ENCODE measurements at places on chromosomes 6 and 20.
A peak's percentile ranks its signal among the peaks of the same experiment; 100 is the strongest.

- no peak for DNase-seq
These were observed 72.8 kb downstream of the CAP2 start for GRCh38 chr6:17466147-17466546.

DNA sequence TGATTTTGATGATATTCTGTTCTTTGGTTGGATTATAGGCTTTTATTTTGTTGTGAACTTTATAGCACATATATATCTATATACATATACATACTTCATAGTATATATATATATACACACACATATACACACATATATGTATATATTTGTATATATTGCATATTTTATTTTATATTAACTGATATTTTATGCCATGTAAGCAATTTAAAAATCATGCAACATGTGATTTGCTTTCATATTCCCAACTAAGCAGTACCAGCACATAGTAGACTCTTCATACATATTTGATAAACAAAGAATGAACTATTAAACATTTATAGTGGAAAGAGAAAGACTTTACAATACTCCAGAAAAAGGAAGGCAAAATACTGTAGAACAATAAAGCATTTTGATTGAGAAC is 679.2 kb downstream of the TENT5A start:
- DNase-seq, result no peak

DNA sequence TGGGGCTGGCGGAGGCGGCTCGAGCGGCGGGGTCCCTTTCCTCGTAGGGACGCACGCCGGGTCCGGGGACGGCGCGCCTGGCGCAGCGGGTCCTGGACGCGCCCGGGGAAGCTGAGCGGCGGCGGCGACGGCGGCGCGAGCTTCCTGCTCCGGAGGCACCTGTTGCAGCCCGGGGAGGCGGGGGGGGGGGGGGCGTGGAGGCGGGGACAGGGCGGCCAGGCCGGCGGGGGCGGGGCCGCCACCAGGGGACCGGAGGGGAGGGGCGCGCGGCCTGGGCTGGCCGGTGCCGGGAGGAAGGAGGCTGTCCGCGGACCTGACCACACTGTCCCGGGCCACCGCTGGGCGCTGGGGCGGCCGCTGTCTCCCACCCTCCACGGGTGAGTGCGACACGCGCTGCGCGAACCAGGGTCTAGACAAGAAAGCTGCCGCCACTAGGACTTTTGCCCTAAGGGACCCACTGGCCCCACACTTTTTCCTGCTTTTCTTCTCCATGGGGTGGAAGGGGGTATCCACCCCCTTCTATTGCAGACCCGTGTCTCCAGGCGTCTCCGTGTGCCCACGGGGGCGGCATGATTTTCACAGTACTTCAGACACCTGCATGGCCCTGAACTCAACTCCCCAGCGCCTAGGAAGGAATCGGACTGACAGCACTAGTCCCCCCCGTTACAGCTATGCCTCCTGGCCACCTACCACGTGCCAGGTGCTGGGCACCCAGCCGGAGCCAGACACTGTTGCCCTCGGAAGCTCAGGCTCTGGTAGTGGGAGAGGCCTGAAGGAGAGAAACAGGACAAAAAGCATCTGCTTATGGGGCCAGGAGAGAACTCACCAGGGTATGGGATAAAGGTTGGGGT is at the start of gene NFATC2:
Gene NFATC2 (minus strand): TSS at position 149 of the 851 bp plus-strand sequence. CDS start 220 bp downstream, outside the sequence.
- no peak for DNase-seq

GRCh38 chr20:57829336-57829735 is 119.5 kb upstream of the PMEPA1 start:
- DNase-seq, result no peak

GRCh38 chr6:167141667-167142432 is 15.9 kb downstream of the GPR31 start:
- no peak for DNase-seq

- DNase-seq, result peak; percentile 67
These were observed 26.1 kb downstream of the FARS2 start for GRCh38 chr6:5287205-5287965.

GRCh38 chr6:79506251-79506650 is 31.0 kb downstream of the LCA5 start:
- DNase-seq, result no peak
